ENCODE measurements at places on chromosomes 7 and 10.

DNA sequence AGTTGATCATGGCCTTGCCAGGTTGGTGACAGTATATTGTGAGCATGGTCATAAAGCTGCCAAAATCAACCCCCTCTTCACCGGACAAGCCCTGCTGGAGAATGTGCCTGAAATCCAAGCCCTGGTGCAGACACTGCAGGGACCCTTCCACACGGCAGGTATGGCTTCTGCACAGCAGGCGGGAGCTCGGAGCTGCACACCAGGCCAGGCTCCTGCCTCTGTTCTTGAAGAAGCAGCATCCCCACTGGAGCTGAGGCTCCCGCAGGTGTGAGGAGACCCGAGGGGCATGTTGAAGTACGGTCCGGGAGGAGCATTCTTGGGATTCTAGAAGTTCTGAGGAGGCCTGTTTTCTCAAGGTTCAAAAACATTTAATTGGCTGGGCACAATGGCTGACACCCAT, 12.7 kb downstream of the DHTKD1 start:
- DNase-seq = no peak

- no peak for DNase-seq
These were observed 30.6 kb upstream of the GALNTL5 start for GRCh38 chr7:151925446-151926335.

DNA sequence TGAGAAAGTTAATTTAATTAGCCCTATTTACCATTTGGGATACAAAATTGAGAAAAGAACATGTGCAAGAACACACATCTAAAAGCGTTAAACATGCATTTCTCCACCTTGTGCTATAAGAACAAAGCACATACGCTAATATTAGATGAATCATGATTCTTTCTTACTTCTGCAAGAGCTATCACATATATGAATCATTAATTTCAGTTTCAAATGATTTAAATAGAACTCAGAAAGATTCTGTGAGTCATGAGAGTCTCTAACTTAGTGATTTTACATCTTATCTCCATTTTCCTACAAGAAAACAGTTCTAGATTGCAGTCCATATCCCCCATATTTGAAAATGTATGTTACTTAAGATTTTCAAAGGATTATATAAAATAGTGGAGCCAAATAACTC, 173.9 kb downstream of the RNLS start:
- no peak for DNase-seq

- DNase-seq = no peak
These were observed 495.7 kb downstream of the GALNT17 start for GRCh38 chr7:71627651-71628050.

GRCh38 chr7:145624618-145625017, 492.0 kb upstream of the CNTNAP2 start:
- DNase-seq = no peak

- no peak for DNase-seq
These were observed at the start of gene MKX for GRCh38 chr10:27745732-27746396. Gene MKX, minus strand, starts transcription at chr10:27745819. Its CDS starts 2,404 bp downstream, at chr10:27743415.

- DNase-seq = no peak
These were observed 90.0 kb upstream of the AOAH start for GRCh38 chr7:36814311-36814710.

DNA sequence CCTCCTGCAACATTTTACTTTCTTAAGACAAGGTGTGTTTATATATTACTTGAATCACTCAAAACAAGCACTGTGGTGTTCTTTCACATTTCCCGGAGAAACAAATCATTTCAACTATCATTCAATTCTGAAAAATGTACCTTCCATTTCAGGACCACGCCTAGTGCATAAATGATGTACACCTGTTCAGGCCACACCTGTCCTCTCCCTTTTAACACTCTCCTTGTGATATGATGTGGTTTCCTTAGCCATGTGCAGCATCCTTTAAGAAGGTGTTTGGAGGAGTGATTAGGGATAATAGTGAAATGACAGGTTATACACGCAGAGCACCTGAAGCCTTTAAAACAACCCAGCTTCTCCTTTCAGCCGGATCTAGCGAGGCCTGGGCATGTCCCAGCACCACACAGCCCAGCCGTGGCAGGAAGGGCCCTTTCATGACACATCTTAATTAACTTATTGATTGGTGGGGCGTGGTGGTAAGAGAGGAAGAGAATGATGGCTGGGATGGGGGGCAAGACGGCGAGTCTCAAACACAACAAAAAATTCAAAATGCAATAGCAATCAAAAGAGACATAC, 26.9 kb downstream of the ABLIM1 start:
- no peak for DNase-seq

- DNase-seq = no peak
These were observed 123.7 kb downstream of the CUL2 start for GRCh38 chr10:34966451-34966850.

DNA sequence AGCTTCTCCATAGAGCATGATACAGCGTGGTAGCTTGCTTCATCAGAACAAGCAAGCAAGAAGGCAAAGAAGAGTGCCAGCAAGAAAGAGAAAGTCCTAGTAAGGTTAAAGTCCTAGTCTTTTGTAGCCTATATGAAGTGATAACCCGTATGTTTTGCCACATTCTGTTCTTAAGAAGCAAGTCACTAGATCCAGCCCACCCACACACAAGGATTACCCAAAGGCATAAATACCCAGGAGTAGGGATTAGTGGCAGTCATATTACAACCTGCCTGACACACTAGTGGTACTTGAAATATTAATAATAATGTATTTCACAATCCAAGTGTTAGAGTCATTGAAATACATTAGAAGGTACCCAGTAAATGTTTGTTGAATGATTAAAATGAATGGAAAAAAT, 285.5 kb downstream of the HPSE2 start:
- no peak for DNase-seq

GRCh38 chr7:46954181-46954580, 627.7 kb downstream of the TNS3 start:
- DNase-seq = no peak

- DNase-seq = no peak
These were observed 49.1 kb downstream of the TMEM209 start for GRCh38 chr7:130156140-130156539.

GRCh38 chr7:156999958-157000726, 10.3 kb downstream of the MNX1 start:
- DNase-seq = no peak

DNA sequence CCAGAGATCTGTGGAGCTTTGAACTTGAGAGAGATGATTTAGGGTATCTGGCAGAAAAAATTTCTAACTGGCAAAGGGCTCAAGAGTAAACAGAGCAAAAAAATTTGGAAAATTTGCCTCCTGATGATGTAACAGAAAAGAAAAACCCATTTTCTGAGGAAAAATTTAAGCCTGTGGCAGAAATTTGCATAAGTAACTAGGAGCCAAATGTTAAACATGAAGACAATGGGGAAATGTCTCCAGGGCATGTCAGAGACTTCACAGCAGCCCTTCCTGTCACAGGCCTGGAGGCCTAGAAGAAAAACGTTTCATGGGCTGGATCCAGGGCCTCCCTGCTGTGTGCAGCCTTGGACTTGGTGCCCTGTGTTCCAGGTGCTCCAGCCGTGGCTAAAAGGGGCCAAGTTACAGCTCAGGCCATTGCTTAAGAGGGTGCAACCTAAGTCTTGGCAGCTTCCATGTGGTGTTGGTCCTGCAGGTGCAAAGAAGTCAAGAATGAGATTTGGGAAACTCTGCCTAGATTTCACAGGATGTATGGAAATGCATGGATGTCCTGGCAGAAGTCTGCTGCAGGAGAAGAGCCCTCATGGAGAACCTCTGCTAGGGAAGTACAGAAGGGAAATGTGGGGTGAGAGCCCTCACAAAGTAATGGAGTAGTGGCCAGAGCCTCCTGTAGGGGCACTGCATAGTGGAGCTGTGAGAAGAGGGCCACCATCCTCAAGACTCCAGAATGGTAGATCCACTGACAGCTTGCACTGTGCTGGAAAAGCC, 8.1 kb downstream of the SEMA3D start:
- DNase-seq = no peak

- no peak for DNase-seq
These were observed 955.7 kb downstream of the SORCS3 start for GRCh38 chr10:105596749-105597148.

- no peak for DNase-seq
These were observed 11.6 kb downstream of the ZNF316 start for GRCh38 chr7:6648815-6649104.

- no peak for DNase-seq
These were observed 226.9 kb downstream of the TNS3 start for GRCh38 chr7:47354831-47355541.
